ENCODE measurements at places on chromosomes 13 and 19.

- no peak for DNase-seq
These were observed 4.2 kb upstream of the B3GLCT start for GRCh38 chr13:31195616-31196015.

GRCh38 chr13:61350341-61350740 lies 65.3 kb downstream of the PCDH20 start:
- no peak for DNase-seq

DNA sequence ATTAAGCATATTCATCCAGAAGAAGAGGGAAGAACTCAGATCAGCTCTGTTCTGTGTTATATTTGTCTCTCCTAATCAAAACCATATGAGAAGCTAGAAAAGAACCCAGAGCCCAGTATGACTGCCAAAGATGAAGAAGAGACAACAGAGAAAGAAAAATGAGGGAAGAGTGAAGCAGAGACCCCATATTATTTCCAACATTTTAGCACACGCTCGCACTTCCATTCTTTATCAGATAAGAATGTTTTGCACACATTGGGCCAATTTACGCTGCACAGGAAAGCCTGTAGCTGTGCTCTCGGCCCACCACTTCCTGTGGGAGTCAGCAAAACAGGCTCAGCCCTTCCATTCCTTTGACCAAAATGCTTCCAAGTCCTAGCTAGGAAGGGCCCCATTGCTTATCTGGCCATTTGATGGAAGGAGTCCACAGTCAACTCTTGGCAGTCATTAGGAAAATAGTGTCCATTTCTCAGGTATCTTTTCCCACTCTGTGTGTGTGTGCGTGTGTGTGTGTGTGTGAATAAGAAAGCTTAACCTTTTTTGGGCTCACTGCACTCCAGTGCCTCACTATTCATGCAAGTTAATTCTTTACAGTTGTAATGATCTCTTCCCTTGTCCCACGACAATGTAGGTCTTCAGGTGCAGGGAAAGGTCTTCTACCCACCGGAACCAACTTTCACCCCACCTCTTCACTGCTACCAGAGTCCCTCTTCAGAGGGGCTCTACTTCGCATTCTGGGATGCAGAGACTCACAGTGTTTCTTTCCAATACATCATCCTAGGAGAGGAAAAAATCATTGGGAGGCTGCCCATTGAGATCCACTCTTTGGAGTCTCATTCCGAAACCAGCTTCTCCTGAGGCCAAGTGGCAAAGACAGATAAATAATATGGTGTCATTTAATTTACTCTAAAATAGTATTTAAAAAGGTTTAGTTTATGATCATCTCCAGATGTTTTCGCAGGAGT lies 237.5 kb downstream of the COG6 start:
- no peak for DNase-seq

DNA sequence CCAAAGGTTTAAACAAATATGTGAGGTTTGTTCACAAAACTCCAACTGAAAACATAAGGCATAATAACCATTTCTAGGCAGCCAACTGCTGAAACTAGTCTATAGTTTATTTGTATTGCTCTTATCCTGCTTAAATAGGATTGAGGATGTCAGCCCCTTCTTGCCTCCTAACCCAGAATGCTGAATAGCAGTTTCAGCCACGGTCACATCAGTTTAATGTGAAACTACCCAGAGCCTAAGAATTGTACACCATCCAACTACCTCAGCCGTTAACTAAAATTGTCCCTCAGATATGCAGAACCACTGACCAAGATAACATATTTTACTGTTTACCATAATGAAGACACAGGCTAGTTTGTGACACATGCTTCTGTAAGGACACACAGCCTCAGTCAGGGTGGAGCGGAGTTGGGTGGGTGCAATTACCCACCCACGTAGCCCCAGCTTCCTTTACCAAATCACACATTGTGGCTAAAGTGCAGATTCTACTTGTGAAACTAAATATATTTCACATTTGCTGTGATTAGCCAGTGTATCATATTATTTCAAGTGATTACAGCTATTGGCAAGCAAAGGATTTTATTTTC lies 259.9 kb downstream of the EFNB2 start:
- no peak for DNase-seq

DNA sequence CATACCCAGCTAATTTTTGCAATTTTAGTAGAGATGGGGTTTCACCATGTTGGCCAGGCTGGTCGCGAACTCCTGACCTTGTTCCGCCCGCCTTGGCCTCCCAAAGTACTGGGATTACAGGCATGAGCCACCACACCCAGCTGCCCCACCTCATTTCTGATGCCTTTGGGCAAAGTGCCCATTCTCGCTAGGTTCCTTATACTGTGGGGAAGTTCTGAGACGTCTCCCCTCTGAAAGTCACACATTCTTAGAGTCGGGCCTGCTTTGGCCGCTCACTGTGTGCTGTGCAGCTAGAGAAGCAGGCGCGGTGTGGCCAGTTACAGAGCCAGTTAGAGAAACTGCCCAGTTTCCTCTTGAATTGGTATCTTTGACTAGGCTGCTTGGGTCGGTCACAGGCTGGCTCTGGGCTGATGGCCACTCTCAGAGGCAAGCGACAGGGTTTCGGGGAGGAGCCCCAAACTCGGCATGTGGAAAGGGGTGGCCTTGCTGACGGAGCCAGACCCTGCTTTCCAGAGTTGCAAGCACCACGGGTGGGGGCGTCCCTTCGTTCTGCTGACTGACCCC lies 18.0 kb downstream of the PRAM1 start:
- no peak for DNase-seq

- no peak for DNase-seq
These were observed 28.2 kb downstream of the IGFL2 start for GRCh38 chr19:46176116-46176860.

DNA sequence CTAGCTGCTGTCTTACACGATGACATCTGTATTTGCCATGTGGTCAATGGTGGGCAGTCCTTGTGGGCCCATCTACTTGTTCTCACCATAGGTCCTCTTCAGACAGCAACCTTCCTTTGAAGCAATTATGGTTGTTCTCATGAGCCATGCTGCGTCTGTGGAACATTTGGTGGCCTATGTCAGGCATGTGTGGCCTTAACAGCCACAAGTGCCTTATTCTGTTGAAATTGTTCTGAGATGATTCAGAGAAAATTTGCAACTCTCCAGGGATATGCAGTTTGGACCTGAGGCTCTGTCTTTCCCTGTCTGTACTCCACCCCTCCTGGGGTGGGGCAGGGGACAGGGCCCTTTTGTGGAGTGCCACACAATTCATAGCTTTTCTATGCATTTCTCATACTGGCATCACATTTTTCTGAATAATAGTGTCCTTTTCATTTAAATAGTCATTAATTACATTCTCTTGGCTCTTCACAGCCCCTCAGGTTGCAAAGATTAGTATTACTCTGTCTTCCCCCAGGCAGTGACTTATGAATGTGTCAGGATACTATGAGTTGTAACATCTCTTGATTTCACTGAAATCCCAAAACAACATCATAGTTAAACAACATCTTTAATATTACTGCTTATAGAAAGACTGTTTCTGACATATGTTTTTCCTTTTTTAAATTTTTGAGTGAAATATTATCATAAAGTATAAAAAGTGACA lies 102.1 kb downstream of the ITGBL1 start:
- no peak for DNase-seq

DNA sequence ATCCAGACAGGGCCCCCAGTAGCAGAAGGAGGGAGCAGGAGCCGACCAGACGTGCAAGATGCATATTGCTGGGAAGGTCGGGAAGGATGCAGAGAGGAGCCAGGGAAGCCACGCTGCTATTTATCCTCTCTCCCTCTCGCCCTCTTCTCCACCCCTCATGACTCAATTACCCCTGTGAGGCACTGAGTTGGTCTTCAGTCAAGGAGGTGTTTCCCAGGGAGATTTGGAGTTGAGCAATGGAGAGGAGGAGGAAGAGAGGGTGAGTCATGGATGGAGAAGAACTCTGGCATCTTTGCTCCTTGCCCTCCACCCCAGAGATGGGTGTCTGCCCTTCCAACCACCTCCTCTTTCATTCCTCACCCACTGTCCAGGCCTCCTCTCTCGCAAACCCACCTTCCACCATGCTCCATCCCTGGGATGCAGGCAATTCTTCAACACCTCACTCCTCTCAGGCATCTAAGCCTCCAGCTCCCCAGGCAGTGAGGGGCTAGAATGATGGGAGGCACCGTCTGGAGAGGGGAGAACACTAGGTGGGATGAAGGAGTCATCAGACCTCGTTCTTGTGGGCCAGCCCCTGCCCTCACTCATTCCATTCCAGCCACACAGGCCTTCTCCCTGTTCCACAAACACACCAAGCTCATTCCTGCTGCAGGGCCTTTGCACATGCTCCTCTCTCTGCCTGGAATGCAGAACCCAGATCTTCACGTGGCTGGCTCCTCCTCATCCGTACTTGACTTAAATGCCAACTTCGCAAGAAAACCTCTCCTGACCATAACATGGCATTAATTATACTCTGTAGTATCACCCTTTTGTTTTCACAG lies at the start of gene SBSN:
SBSN (minus strand) TSS at position 94 of the 821 bp plus-strand sequence; CDS start at position 64, 30 bp downstream.
- DNase-seq = no peak

DNA sequence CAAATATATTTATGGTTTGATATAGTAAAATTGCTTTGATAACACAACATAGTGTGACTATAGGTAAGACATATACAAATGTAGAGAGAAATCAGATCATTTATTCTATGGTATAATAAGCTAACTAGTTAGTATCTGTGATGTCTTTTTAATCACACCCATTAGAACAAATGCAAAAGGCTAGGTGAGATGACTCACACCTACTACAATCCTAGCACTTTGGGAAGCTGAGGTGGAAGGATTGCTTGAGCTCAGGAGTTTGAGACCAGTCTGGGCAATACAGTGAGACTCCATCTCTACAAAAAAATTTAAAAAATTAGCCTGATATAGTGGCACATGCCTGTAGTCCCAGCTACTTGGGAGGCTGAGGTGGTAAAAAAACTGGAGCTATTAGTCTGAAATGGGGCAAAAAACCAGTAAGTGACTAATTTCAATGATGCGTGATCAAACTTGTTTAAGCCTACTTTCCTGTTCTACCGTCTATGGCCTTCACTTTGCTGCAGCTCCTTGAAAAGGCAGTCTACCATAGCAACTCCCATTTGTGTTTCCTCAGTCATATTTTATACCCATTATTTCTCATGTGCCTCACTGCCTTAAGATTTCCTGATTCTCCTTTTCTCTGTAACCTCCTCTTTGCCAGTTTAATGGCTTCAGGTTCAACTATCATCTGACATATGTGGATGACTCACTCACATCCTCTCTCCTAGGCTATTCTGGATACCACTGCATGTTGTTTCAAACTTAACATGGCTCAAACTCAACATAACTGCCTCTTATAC lies 12.5 kb downstream of the ALG5 start:
- no peak for DNase-seq

Data from activated naive CD4-positive, alpha-beta T cell treated with anti-CD3 and anti-CD28 coated beads, Interleukin-2, amount 50 U/mL, for 72 hours (primary cell).